ENCODE measurements at places on chromosomes 1 and 21.

- no peak overlapping the region for H3K4me3 ChIP-seq
- H3K36me3 ChIP-seq, result no peaks in the 10 kb centered on the region
- no peaks in the 10 kb centered on the region for H3K27me3 ChIP-seq
Observed at GRCh38 chr1:91776068-91776794, 109.7 kb downstream of the TGFBR3 start.

DNA sequence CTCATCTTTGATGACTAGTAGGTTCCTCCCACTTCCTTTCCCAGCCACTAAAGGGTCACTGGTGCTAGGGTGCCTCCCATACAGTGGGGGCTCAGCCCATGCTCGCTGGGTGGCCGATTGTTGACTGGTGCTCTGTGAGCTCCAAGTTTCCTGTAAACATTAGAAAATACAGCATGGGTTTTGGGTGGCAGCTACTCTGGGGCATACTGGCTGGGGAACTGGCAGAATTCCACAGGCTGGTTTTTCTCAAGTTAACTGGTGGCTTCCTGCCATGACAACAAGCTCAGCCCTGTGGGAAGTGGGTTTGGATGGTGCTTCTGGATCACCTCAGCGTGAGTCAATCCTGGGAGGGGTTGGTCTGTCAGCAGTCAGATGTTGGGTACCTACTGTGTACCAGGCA is 28.7 kb upstream of the CRNN start:
- no peak overlapping the region for H3K27ac ChIP-seq
- peaks cover under 1% of the 10 kb centered on the region for H3K4me1 ChIP-seq
- H3K27me3 ChIP-seq, result no peaks in the 10 kb centered on the region
- no peak overlapping the region for H3K4me3 ChIP-seq
- no peaks in the 10 kb centered on the region for H3K36me3 ChIP-seq

DNA sequence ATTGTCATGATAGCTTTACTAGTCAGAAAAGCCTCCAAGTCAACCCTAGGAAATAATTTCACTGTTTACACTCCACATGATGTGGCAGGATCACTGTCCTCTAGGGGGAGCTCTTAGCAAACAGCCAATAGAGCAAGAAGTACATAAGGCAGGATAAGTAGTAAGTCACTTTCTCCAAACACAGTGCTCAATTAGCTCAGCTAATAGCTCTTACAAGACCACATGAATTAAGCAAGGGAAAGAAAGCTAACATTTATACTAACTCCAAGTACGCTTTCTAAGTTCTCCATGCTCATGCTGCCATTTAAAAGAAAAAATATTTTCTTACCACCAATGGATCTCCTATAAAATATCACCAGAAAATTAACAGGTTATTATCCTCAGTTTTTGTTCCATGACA is 66.9 kb upstream of the LRIF1 start:
- no peak overlapping the region for H3K4me3 ChIP-seq
- no peaks in the 10 kb centered on the region for H3K27me3 ChIP-seq
- DNase-seq, result peak; percentile 59
- H3K36me3 ChIP-seq, result no peaks in the 10 kb centered on the region
- no peak overlapping the region for H3K27ac ChIP-seq

DNA sequence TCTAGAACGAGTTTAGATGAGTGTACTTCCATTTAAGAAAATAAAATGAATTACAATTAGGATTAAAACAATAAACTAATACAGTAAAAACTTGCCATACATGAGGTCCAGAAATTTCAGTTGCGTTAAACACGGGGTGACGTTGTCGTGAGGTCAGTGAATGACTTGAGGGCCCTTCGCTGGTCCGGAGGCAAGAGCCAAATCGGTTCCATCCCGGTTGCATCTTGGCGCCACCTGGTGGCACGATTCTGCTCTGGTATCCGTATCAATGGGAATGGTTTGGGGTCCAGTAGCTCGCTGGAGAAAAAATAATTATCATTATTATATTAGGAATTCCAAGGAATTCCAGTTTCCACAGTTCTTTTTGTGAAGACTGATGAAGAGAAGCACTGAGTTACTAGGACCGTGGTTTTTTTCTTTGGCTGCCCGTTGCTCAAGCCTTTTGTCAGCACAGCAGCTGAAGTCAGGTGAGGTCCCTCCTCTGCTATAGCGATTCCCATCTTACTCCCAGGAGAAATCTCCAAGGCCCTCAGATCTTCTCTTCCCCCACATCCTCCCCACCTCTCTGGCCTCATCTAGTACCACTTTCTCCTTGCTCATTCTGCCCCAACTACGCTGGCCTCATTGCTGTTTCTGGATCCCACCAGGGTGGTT is 161.4 kb downstream of the SLC35F3 start:
- no peaks in the 10 kb centered on the region for H3K36me3 ChIP-seq
- no peaks in the 10 kb centered on the region for H3K27me3 ChIP-seq
- peak; percentile 41 for DNase-seq
- no peaks in the 10 kb centered on the region for H3K4me1 ChIP-seq
